NCI-H2081 treated with DMSO at 0.1 percent for 48 hours (cell line): ENCODE measurements at places on chromosomes 2 and 18.

GRCh38 chr2:15814403-15814802, 125.9 kb upstream of the MYCN start:
- no peak for DNase-seq

- DNase-seq = no peak
Observed at GRCh38 chr2:49259926-49260325, 105.6 kb upstream of the FSHR start.

DNA sequence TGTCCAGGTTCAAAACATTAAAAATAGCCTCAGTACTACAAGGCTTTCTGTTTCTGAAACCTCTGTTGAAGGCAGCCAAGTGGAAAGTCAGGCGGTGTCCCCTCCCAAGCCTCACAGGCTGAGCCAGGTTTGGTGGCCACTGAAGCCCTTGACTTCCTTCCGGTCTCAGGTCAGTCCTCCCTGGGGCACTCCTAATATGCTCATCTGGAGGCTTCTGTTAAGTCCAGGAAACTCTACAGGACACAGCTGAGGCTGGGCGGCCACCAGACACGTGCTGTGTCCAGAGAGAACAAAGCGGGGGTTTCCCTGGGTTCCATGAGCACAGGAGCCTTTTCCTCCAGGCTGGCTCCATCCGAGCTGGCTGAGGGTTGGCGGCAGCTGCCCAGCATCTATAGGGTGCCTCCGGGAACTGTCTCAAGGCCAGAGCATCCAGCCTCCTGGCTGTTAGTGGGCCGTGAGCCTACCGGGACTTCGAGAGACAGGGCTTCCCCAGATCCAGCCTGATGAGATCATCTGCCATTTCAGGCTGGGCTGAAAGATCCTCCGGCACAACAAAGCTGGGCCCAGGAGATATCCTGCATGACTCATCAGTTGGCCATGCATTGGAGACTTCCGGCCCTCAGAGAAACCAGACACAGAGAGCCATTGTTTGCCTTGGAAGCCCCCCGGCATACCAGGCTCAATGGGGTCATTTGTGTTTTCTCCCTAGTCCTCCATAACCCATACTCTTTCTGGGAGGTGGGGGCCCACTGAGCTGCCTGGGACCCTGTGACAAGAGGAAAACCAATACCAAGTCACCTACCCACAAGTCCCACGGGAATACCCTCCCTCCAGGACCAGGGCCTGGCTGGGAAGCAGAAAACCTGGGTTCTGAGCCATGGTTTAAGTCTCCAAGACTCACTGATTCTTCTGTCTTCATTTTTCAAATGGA, 71.7 kb downstream of the HS1BP3 start:
- no peak for DNase-seq

- DNase-seq = no peak
Observed at GRCh38 chr18:52489396-52490306, 149.7 kb downstream of the DCC start.

DNA sequence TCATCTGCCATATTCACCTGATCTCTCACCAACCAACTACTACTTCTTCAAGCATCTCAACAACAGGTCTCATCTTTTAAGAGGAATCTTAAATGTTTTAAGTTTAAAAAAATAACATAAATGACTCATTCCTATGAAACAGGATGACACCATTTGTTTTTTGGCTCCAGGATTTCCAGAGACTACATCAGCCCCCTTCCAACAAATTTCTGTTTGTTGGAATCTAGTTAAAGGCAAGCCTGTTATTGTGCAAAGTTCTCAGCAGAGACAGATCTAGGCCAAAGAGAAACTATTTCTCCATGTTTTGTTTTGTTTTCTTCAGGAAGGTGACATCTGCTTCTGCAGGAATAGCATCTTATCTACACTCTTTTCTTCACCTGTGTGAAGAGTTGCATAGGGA, 204.8 kb upstream of the SH3BP4 start:
- no peak for DNase-seq
